NCI-H2171 treated with DMSO at 0.1 percent for 48 hours (cell line): ENCODE measurements at places on chromosomes 7 and 10.

GRCh38 chr7:30329716-30330115, 45.3 kb downstream of the ZNRF2 start:
- DNase-seq: no peak

GRCh38 chr10:89138755-89139490, 68.2 kb downstream of the CH25H start:
- DNase-seq: no peak

- no peak for DNase-seq
Observed at GRCh38 chr10:70541736-70542564, 60.6 kb downstream of the PRF1 start.

DNA sequence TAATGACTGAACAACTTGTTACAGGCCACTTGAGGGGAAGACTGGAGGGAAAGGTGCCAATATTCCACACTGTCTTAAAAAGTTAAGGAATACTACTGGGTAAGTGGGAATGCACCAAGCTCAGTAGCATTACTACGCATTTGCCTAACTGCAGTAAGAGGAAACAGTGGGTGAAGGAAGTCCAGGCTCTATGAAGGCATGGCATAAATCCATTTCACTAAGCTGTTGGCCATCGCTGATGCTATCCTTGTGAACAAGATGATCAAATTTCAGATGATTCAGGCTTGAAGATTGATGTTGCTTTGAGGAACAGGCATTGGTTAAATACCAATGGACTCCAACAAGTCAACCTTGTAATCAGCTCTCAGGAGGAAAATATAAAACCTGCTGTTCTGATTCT, 44.2 kb upstream of the TES start:
- no peak for DNase-seq

- peak; percentile 65 for DNase-seq
Observed at GRCh38 chr10:127196282-127197153, at the start of gene INSYN2A. Gene INSYN2A (minus strand): TSS chr10:127196591. CDS start chr10:127176395, 20,196 bp downstream.

- DNase-seq: peak; percentile 78
Observed at GRCh38 chr10:119006451-119007210, 22.9 kb upstream of the NANOS1 start.

DNA sequence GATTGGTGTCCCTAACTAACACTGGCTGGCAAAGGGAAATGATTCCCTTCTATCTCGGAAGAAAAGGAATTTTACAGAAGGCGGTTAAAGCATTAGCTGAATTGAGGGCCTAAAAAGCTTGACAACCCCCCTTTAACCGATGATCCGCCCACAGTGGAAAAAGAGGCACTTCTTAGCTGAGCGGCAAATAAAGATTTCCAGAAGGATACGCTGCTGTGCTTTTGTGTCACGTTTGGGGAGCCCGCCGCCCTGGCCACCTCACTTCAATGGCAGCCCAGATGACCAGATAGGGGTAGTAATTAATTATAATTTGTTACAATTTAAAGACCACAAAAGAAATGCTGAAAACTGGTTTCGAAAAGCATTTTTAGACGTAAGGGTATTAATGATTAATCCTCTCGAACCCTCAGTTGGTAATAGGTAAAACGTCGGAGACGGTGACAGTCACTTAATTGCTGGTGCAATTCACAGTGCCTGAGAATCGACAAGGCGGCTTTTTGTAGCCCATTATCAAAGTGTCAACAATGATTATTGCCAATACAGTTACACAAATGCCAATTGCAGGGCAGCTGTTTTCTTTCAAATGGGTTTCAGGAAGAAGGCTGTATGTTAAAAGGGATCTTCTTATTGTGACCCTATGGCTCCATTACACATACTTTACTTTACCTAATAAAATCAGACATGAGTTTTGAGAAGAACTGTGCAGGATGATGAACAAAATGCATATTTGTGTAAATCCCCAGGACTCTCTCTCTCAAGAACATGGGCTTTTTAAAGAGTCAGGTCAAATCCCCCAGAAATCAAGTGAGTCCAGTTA, 154.1 kb downstream of the PIP4K2A start:
- no peak for DNase-seq

GRCh38 chr7:80298201-80298600, 163.6 kb downstream of the GNAI1 start:
- no peak for DNase-seq

- no peak for DNase-seq
Observed at GRCh38 chr7:151885202-151885580, 8.3 kb upstream of the PRKAG2 start.

- DNase-seq: no peak
Observed at GRCh38 chr10:99775850-99776249, 6.6 kb upstream of the ABCC2 start.

DNA sequence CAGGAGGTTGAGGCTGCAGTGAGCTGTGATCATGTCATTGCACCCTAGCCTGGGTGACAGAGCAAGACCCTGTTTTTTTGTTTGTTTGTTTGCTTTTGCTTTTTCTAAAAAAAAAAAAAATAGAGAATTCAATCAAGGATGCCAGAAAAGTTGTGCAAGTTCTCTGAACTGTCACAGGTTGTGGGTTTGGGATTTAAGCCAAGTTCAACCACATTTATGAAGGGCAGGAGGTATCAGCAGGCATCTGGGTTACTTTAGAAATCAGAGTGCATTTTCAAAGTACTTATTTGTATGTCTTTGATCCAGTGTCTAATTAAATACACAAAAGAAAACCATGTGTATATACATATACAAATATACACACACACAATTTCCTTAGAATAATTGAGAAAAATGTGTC, 151.2 kb upstream of the MINDY3 start:
- no peak for DNase-seq

DNA sequence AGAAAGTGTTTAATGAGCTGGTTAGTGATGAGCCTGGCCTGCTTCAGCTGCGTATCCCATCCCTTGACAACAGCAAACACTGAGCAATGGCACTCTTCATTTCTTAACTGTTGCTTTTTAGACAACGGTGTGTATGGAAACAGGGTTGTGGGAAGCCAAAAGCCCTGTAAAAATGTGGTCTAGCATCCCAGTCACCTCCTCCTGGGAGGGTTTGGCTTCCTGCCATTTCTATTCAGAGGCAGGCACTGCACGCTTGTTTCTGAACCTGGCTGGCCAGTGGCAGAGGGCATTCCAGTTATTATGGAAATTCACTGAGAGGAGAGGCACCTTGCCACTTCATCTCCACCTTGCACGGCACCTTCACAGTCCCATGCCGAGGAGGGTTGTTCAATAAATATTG, 123.0 kb upstream of the ADARB2 start:
- no peak for DNase-seq

- no peak for DNase-seq
Observed at GRCh38 chr10:49707585-49707984, 28.1 kb downstream of the C10orf53 start.

- no peak for DNase-seq
Observed at GRCh38 chr10:29105516-29106215, 183.2 kb upstream of the LYZL1 start.

DNA sequence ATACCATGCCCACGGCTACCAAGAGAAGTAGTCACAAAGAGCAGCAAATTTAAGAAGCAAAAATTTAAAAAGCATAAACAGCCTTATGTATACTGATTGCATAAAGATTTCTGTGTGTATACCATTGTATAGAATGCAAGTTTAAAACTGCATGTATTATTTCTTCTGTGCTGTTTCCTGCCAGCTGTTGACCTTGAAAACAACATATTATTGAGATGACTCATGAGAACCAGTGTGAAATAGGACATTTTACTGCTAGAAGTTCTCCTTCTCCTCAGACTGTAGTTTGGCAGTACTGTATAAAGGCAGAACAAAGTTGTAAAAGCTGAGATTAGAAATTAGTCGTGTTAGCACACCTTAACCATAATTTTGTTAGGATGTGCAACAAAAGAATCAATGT, 42.3 kb upstream of the SGCE start:
- DNase-seq: no peak

DNA sequence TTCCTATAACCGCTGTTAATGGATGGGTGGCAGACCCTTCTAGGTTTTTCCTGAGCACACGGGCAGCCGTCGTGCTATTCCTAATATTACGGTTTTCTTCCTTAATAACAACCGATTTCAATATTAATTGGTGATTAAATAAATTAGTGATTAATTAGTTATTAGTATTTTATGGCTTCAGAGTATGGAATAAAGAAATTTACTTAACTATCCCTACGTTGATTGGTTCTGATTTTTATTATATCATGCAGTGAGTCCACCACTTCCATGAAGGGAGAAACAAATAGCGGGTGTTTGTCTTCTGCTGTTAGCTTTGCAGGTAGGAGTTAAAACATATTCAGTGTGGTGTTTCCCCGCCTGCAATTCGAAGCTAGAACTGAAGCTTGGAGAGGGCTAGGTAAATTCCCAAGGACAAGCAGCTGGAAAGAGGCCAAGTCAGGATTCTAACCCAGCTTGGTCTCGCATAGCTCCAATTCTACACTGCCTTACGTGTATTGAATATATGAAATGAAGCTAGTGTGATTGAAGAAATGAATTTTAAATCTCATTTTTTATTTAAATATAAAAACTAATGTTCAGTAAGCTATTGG, 928 bp upstream of the CSTF2T start:
- no peak for DNase-seq

DNA sequence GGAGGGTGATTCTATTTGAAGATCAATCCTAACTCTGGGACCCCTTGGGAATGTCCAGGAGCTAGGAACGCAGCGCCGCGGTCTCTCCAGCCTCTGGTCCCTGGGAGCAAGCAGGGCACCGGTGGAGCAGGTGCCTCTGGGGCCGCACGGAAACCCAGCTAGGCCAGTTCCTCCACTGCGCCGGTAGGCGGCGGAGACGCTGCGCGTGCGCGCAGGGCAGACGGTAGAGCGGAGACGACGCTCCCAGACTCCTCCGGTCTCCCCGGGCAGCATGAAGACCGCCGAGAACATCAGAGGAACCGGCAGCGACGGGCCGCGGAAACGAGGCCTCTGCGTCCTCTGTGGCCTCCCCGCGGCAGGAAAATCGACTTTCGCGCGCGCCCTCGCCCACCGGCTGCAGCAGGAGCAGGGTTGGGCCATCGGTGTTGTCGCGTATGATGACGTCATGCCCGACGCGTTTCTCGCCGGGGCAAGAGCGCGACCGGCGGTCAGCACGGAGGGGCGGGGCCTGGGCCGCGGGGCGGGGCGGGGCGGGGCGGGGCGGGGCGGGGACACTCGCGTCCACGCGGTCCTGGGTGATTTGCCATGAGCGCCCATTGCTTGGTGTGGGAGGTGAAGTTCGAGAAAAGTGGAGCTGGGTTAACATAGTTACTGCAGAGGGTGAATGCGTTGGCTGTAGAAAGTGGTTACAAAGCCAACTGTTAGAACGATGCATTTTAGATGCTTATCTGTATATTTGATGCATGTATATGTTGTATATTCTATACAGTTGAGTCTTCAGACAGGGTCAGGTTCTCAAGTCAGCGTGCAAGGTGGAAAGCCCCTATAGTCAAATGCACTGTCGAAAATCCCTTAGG, at the start of gene PSTK:
Gene PSTK, plus strand, starts transcription at position 193 of the 857 bp plus-strand sequence. Its CDS starts 79 bp downstream, at position 272.
- peak; percentile 81 for DNase-seq

GRCh38 chr7:14698239-14698638, 204.3 kb downstream of the DGKB start:
- DNase-seq: peak; percentile 27

- DNase-seq: no peak
Observed at GRCh38 chr10:63204667-63205391, 71.7 kb downstream of the NRBF2 start.

- no peak for DNase-seq
Observed at GRCh38 chr7:128240696-128241386, at the start of gene LEP. Gene LEP (plus strand): TSS chr7:128241278. CDS start chr7:128252019, 10,741 bp downstream.

DNA sequence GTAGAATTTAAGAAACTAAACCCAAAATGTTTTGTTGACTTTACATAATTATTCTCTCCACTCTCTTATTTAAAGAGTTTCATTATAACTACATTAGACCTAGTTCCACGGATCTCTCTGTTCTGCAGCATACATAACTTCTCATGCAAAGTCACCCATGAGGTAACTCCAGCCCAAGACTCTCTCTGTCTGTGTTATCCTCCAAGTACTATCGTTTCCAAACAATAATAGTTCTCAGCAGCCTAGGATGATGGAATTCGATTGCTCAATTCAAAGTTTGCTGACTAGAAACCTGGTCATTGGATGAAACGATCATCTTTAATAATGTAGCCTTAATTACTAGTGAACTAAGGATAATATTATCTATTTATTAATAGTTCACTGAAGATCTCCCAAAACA, 203.1 kb upstream of the PTN start:
- no peak for DNase-seq

DNA sequence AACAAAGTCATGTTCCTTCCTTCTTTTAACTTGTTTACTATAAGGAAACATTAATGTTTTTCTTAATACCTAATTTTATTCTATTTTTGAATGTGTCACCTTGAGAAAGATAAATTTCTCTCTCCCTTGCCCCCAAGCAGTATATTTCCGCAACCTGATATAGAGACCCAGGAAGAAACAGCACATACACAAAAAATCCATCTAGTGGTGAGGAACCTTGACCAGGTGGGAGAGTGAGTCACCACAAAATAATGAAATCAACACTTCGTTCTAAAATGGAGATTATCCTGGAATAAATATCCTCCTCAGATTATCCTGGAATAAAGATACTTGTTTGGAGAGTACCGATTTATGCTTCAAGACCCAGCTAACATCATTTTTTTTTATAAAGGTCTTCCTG, 232.9 kb upstream of the PTN start:
- DNase-seq: no peak

DNA sequence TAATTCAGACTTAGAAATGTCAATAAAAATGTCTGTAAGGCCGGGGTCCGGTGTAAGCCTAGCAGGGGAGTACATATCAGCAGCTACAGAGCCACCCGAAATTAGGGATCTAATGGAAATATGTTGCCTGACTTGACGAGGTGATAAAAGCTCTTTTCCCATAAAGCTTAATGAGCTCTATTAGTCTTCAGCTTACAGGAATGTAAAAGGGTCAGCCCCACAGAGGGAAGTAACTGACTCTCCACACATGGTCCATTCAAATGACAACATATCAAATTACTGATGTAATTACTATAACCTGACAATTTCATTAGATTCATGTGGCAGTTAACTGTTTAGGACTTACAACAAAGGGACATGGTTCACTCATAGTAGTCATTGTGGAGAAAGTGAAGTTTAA, 62.3 kb downstream of the ATE1 start:
- DNase-seq: no peak

GRCh38 chr7:34939175-34939574, 98.1 kb downstream of the DPY19L1 start:
- no peak for DNase-seq

DNA sequence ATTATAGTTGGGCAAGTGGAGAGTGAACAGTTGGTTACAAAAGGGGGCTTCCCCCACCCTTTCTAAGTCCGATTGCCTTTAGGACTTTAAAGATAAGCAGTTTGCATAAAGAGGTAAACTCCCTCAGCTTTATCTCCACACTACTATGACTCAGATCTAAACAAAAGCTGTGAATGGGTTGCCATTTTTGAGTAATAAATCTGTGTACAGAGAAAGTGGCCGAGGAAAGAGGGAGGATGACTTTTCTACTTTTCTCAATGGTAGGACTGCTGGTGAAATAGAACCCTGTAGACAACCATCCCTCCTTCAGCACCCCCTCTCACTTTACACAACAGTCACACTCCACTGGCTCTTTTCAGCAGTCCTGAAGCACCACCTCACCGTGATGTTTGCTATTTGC, 71.2 kb downstream of the DNMBP start:
- no peak for DNase-seq

- no peak for DNase-seq
Observed at GRCh38 chr10:13787015-13787421, 200.3 kb downstream of the PRPF18 start.
